Tibial artery (tissue), 4 donors: ENCODE measurements at places on chromosomes 3 and 15.

DNA sequence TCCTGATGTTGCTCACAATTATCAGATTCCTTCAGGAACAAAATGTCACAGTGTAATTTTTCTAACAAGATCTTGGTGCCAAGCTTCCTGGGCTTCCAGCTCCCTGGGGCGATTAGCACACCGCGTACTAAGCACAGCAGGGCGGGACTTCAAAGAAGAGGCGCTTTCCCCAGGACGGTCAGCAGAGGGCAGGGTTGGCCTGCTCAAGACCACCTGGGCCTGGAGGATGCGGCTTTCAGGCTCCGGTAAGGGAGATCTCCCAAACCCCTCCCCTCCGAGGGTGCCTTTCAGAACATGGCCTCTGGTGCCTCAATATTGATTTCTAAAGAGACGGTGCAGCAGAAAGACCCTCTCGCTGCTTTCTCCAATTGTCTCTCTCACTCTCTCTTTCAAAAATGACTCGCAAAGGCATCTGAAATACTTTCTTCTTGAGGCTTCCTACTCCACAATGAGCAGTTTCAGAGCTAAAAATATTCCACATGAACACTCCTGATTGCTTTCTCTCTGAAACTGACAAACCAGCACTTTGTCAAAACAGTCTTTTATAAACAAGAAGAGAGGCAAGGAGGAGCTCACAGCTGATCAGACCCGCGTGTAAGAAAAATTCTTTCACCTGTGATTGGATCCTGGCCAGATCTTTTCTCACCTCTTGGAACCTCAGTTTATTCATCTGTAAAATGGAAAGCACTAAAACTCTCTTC is 154.0 kb downstream of the ADAMTS9 start:
- peak; percentile 87 for DNase-seq
- peak overlapping the region; percentile 24 for H3K4me3 ChIP-seq
- no peaks in the 10 kb centered on the region for H3K4me1 ChIP-seq
- no peaks in the 10 kb centered on the region for H3K27me3 ChIP-seq
- peaks cover 7% of the 10 kb centered on the region for H3K36me3 ChIP-seq

DNA sequence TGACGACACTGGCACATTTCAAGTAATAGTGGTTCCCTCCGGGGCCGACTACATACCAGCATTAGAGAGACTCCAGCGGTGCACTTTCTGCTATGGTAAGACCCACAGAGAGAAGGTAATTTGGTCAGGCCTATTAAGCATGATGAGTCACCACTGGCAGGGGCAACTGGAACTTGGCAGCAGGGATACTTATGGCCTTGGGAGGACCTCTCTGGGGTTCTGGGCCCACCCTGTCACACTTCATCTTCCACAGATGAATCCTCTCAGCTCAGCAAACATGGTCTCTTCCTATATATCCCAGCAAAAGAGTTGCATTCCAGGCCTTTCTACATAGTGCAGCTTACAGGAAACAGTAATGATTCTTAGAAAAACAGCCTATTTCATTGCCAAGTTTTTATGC is 88.0 kb downstream of the PIK3R4 start:
- H3K27me3 ChIP-seq = no peaks in the 10 kb centered on the region
- no peaks in the 10 kb centered on the region for H3K36me3 ChIP-seq
- H3K4me1 ChIP-seq = peaks cover 13% of the 10 kb centered on the region
- peak overlapping the region; percentile 1 for H3K27ac ChIP-seq

GRCh38 chr3:38805004-38805403 is 11.0 kb downstream of the SCN10A start:
- H3K27ac ChIP-seq = no peak overlapping the region
- no peaks in the 10 kb centered on the region for H3K36me3 ChIP-seq
- no peak overlapping the region for H3K4me3 ChIP-seq

DNA sequence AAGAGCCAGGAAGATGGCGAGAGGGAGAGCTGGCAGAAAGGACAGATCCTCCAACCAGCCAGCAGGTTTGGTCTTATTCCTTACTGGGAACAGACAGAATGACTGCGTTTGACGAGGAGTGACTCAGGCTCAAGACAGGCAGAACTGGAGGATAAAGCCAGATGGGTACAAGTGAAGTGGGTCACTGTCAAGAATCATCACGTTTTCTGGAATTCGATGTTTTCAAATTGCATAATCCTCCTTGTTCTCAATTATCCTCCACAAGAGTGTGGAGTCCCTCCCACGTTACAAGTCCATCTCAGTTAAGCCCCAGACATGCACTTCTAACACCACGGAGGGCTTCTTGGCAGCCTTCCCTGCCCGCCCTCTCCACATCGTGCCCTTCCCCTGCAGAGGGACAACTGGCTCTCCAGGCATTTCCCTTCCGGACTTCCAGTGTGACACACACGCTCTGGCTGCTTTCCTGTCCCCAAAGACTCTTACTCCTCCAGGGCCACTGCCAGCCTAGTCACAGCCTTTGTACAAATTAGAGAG is 183.1 kb downstream of the CHST2 start:
- no peaks in the 10 kb centered on the region for H3K4me1 ChIP-seq
- no peaks in the 10 kb centered on the region for H3K36me3 ChIP-seq
- H3K4me3 ChIP-seq = no peak overlapping the region
- H3K27me3 ChIP-seq = no peaks in the 10 kb centered on the region

- peaks cover 8% of the 10 kb centered on the region for H3K36me3 ChIP-seq
- H3K27ac ChIP-seq = no peak overlapping the region
- H3K4me3 ChIP-seq = no peak overlapping the region
- H3K4me1 ChIP-seq = no peaks in the 10 kb centered on the region
These were observed 49.7 kb downstream of the CCK start for GRCh38 chr3:42216302-42216701.

- H3K27ac ChIP-seq = no peak overlapping the region
- no peaks in the 10 kb centered on the region for H3K4me1 ChIP-seq
- no peaks in the 10 kb centered on the region for H3K27me3 ChIP-seq
- no peak overlapping the region for H3K4me3 ChIP-seq
- H3K36me3 ChIP-seq = no peaks in the 10 kb centered on the region
These were observed 136.7 kb downstream of the PLOD2 start for GRCh38 chr3:146024260-146024659.

GRCh38 chr3:13132731-13133410 is 59.6 kb upstream of the IQSEC1 start:
- H3K36me3 ChIP-seq = no peaks in the 10 kb centered on the region
- no peaks in the 10 kb centered on the region for H3K27me3 ChIP-seq
- DNase-seq = peak; percentile 2
- no peak overlapping the region for H3K4me3 ChIP-seq

- DNase-seq = no peak
- no peak overlapping the region for H3K4me3 ChIP-seq
- no peaks in the 10 kb centered on the region for H3K36me3 ChIP-seq
- no peak overlapping the region for H3K27ac ChIP-seq
- peaks cover 13% of the 10 kb centered on the region for H3K4me1 ChIP-seq
These were observed 64.9 kb downstream of the DIPK2A start for GRCh38 chr3:144036498-144036897.

- no peak for DNase-seq
- peak overlapping the region; percentile 32 for H3K4me3 ChIP-seq
- peak overlapping the region; percentile 67 for H3K27ac ChIP-seq
- H3K27me3 ChIP-seq = no peaks in the 10 kb centered on the region
- peaks cover 26% of the 10 kb centered on the region for H3K4me1 ChIP-seq
These were observed 84.1 kb downstream of the MEIS2 start for GRCh38 chr15:37016231-37016630.

- H3K4me1 ChIP-seq = no peaks in the 10 kb centered on the region
- H3K36me3 ChIP-seq = no peaks in the 10 kb centered on the region
- peak; percentile 73 for DNase-seq
- no peaks in the 10 kb centered on the region for H3K27me3 ChIP-seq
These were observed 417.7 kb upstream of the TBL1XR1 start for GRCh38 chr3:177615015-177615414.

GRCh38 chr3:190309414-190309813 is 12.8 kb downstream of the CLDN1 start:
- H3K27ac ChIP-seq = no peak overlapping the region
- H3K4me3 ChIP-seq = no peak overlapping the region
- H3K4me1 ChIP-seq = no peaks in the 10 kb centered on the region
- no peak for DNase-seq
